ENCODE measurements at places on chromosomes 5 and 9.

DNA sequence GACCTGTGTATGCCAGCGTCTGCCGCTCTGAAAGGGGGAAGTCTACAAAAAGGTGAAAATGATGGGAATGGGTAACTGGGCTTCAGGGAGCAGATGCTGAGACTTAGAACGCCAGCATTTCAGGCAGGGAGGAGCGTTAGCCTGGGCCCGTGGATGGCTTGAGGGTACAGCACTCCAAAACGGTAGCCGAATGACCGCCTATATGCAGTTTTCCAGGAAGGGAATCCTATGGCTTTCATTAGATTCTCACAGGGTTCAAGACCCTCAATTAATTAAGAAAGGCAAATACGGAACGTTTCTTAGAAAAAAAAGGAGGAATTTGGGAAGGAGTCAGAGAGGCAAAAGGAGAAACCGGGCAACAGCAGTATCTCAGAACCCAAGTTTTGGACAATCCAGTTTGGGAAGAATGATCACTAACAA, 639 bp downstream of the AMACR start:
- DNase-seq: peak; percentile 9

GRCh38 chr9:75242426-75242825, 154.1 kb downstream of the OSTF1 start:
- no peak for DNase-seq

GRCh38 chr5:32058101-32058500, 116.0 kb downstream of the GOLPH3 start:
- DNase-seq: no peak

DNA sequence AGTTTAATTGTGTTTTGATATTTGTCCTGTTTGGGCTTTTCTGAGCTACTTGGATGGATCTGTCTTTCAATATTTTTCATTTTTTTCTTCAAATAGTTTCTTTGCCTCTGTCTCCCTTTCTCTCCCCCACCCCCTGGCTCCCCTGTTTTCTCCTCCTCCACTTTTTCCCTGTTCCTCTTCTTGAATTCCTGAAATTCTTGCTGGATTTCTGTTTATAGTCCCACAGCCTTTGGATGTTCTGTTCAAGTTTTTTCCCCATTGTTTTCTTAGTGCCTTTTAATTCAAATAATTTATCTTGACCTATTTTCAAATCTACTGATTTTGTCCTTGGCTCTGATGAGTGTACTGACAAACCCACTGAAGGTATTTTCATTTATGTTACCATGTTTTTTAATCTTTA, 113.0 kb downstream of the VPS13A start:
- no peak for DNase-seq

DNA sequence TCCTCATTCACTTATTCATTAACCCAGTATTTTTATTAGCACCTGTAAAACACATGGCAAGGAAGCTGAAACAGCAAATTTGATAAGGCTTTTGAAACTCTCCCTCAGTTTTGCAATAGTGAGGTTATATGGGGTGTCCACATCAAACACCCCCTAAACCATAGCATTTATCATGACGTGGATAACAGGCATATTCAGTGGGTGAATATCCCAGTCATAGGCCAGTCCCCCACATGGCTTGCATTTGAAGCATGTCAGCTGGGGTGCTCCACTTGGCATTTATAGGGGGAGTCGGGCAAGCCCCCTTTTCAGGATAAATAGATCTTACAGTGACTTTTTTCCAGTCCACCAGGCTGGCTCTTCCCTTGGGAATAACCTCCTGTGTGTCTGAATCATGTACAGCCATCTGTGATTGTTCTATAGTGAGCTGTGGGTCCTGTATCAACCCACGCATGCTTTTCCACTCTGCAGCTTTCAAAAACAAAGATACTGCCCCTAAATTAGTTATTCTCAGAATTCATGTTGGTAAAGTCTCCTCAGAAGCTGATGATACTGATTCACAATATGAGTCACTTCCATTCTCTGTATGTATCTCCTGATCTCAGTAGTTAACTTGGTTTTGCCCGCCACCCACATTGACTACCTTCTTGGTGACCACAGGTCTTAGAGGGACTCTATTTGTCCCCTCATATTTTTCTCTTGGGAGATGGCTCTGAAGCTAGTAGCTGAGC, 84.4 kb upstream of the SPIN1 start:
- DNase-seq: no peak

DNA sequence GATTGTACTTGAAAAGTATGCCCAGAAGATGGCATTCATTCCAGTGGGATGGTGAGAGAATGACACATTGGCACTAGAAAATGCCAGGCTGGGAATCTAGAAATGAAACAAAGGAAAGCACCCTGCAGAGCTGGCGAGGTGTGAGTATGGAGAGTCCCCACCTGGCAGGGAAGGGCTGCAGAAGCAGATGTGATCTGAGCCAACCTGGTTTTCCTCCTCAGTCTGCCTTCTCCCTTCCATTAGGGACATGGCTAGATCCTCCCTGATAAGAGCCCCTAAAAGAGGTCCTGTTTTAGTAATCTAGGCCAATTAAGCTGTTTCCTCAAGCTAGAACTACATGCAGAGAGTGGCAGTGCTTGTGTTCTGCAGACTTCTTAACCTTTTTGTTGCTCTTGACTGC, 24.7 kb upstream of the TNFSF15 start:
- no peak for DNase-seq

DNA sequence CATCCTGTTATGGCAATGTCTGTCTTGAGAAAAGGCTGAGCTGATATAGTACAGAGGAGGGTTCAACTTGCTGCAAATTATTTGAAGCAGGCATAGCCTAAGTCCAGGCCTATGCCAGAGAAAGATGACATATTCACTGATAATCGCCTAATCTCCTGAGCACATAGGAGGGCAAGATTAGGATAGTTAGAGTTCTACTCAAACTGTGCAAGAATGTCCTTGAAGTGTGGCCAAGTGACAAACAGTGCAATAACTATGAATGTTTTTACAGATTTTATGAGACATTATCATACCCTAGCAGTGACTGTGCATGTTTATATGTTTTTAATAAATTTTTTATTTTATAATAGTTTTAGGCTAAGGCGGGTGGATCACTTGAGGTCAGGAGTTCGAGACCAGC, 96.2 kb downstream of the TSSK1B start:
- no peak for DNase-seq

- DNase-seq: no peak
Measured at GRCh38 chr9:121509180-121509579, 9.5 kb upstream of the GGTA1 start.

DNA sequence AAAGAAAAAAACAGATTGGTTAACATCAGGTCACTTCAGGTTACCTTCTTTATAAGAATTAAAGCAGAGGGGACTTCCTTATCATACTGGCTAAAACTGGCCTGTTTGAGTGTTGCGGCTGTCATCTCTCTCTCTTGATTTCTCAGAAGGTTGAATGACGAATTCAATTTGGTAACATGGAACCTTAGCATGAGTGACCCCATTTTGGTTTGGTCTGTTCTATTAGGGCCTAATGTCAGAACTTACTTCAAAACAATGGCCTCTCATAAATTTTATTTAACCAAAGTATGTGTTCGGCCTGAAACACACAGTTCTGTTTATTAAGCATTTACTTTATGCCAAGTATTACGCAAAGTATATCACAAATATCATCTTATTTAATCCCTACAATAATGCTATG, 147.5 kb downstream of the CAAP1 start:
- DNase-seq: no peak

GRCh38 chr5:151592855-151593408, 1.8 kb upstream of the FAT2 start:
- DNase-seq: no peak

DNA sequence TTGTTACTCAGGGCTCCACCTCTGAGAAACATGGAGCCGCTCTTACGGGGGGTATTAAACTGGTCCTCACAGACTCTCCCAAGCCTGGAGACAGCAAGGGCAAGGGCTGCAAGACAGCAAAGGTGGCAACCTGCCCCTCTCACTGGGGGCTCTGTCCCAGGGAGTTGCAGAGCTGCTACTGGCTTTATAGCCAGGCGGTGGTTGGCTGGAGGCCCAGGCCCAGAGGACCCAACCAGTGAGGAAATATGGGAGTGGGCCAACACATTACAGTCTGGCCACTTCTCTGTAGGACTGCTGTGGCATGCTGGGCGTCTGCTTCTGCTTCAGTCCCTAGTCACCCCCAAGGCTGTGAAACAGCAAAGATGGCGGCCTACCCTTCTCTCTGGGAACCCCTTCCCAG, 597.2 kb downstream of the LRRC70 start:
- no peak for DNase-seq

GRCh38 chr9:133103183-133103986, 17.7 kb downstream of the RALGDS start:
- DNase-seq: peak; percentile 61

DNA sequence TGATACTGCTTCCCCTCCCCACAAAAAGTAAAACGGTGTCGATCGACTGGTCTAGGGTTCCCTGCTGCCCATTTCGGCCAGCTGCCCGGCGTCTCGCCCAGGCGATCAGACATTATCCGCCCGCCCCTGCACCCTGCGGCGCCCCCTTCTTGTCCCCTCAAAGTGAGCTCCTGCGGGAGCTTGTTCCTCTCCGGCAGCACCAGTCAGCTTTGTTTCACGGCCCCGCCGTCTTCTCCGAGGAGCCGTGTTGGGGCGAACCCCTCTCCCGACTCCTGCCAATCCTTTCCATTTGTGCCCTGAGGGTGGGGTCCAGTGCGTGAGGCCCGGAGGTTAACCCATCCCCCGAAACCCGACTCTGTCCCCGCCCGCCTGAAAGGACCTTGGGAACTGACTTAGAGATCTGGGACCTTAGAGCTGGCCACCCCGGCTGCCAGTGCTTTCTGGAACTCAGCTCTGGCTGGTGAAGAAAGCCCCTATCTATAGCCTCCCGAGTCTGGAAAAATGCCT, 518 bp downstream of the UBE2B start:
- DNase-seq: peak; percentile 42

DNA sequence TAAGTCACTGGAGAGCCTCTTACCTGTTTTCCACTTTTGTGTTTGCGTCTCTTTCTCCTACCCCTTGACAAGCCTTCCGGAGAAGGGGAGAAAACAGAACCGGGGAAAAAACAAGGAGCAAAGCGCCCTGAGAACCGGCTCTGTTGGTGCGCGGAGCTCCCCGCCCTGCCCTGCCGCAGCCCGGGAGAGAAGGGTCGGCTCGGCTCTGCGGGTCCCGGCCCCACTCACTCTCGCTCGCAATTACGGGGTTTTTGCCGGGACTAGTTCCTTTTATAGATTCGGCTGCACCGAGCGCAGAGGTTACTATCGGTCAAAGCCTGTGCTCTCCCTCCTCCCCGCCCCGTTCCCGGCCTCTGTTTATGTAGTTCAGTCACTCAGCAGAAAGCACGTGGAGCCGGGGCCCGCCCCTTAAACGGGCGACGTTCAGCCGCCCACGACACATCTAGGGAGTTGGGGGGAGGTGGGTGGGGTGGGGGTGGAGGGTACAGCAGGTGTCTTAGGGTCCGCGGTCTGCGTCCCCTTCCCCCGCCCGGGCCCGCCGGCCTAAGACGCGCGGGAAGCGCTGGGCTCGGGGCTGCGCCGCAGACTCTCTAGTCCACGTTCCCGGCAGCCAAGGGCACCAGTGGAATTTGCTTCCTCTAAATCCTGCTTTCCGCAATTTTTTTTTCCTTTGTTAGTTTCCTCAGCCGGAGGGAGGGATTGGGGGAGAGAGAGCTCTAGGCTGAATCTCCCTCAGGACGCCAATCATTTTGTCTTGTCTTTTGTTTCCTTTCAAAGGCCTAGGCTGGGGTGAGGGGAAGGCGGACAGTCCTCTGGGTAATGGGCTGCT, at the start of gene ABCA1:
TSS of gene ABCA1 (minus strand) at position 244 of the 829 bp plus-strand sequence. CDS start 24,476 bp downstream, outside the sequence.
- DNase-seq: peak; percentile 84

GRCh38 chr5:150122158-150122510, 33.5 kb downstream of the PDGFRB start:
- DNase-seq: no peak

GRCh38 chr5:111143910-111144309, 51.8 kb downstream of the WDR36 start:
- no peak for DNase-seq

GRCh38 chr9:93059011-93059714, 662 bp downstream of the SUSD3 start:
- no peak for DNase-seq

DNA sequence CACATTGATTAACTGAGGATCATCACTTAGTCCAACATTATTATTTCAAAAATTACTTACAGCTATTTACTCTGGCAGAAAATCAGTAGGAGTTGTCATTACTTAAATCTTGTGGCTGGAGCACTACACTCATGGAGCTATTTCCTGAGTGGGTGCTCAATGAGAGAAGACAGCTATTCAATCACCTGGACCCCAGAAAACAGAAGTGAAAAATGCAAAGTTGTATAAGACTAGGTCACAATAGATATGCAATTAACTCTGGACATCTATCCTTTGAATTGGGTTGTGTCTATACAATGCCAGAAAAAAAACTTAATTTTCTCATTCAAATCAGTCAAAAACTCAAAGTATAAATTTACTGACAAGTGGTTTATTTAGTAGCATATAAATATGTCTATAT, 340.9 kb downstream of the EFNA5 start:
- no peak for DNase-seq

GRCh38 chr9:89882930-89883361, 278.1 kb downstream of the GADD45G start:
- no peak for DNase-seq

GRCh38 chr9:130896233-130897014, at the start of gene QRFP:
Gene QRFP (minus strand): TSS chr9:130896812. CDS start chr9:130893838, 2,974 bp downstream.
- DNase-seq: no peak

DNA sequence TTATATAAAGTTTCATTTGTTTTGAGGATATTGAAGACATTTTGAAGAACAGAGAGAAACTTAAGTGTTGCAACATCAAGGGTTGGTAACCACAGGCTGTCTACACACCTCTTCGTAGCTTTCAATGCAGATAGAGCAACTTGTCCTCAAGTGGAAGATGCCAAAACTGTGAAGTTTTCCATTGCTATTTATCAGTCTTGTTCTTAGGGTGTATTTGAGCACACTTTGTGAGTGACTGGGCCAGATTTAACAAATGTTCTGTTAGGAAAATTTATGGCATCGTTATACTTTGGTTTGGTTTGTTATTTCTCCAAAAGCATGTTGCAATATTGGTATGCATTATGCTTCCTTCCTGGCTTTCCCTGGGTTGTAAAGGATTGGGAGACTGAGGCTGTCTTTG, 31.6 kb downstream of the NNT start:
- no peak for DNase-seq

- no peak for DNase-seq
Measured at GRCh38 chr5:31079668-31080067, 113.8 kb upstream of the CDH6 start.

DNA sequence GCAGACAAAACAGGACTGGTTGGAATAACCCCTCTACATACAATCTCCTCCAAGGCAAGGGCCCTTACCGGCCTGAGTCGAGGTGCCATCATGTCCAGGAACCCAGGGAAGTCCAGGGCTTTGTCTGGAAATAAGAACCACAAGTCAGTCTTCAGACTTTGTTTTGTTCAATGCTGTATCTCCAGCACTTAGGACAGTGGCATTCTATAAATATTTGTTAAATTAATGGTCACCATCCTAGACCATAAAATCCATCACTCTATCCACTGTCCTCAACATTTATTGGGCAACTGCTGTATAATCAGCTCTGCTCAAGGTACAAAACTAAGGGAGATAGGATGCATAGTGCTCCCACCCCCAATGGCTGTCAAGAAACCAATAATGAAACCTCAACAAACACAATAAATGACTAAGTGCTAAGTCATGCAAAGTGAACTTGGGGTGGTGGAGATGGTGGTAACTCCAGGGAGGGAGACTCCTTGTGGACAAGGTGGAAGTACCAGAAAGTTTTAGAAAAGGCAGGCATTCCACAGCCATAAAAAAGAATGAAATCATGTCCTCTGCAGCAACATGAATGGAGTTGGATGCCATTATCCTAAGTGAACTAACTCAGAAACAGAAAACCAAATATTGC, 5.0 kb downstream of the RELL2 start:
- no peak for DNase-seq

GRCh38 chr5:377326-377981, 55.9 kb downstream of the AHRR start:
- no peak for DNase-seq

Measured in hippocampal formation (tissue), 2 donors.